ENCODE measurements at places on chromosomes 1 and 21.

GRCh38 chr1:39331647-39332046, 127.2 kb downstream of the MACF1 start:
- no peak for DNase-seq

- peak; percentile 69 for DNase-seq
Measured at GRCh38 chr1:182601416-182601786, 2.8 kb downstream of the RGS16 start.

DNA sequence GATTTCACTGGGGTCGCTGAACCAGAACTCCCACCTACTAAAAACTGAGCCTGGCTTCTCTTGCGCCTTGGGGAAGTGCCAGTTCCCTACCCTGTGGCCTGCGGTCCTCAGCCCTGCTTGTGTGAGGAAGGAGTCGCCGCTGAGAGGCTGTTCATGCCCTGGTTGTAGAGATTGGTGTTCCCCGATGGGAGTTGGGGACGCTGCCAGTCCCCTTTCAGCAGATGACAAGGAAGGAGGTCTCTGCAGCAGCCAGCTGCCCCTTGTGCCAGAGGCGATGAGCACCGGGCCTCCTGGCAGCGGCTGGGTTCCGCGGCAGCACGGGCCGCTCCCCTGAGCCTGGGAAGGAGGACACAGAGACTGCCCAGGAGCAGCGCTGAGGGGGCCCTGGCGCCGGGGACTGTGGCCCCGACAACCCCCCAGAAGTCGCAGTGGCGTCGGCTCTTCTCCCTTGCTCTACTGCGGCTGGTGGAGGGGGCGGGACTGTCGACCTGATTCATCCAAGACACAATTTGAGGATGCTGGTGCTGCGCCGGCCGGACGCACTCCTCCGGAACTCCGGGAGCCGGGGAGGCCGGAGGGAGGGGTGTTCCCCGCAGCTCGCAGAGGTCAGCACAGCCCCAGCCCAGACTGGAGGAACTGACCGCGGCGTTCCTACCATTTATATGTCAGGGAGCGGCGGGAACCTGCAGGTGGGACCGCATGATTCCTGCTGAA, 12.0 kb upstream of the ADORA3 start:
- no peak for DNase-seq

DNA sequence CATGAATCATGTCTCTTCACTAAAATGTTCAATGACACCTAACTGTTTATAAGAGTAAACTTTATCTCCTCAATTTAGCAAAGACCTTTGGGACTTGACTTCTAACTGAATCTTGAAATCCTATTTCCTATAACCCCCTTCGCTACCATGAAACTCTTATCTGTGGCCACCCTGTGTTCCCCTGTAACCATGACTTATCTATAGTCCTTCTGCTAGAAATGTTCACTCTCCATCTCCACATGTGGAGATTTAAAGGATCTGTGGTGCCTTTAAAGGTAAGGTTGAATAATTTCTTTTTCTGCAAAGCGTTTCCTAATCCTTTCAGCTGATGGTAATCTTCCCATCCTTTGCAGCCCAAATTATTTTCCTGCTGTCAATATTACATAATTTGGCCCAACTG, 436.3 kb upstream of the RUNX1 start:
- DNase-seq: no peak

DNA sequence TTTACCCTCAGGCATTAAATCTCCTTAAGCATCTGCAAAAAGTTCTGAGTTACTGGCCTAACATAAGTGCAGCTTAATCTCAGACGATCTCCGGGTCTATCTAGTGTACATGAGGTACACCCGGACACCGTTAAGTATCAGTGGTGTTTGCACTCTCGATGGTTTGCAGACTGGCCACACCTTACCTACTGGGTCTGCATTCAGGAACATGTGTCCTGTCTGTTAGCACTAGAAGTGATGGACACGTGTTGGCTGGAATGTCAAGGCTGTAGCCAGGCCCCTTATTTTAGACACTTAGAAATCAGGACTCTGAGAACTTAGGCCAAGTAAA, 783 bp upstream of the AGL start:
- peak; percentile 13 for DNase-seq

DNA sequence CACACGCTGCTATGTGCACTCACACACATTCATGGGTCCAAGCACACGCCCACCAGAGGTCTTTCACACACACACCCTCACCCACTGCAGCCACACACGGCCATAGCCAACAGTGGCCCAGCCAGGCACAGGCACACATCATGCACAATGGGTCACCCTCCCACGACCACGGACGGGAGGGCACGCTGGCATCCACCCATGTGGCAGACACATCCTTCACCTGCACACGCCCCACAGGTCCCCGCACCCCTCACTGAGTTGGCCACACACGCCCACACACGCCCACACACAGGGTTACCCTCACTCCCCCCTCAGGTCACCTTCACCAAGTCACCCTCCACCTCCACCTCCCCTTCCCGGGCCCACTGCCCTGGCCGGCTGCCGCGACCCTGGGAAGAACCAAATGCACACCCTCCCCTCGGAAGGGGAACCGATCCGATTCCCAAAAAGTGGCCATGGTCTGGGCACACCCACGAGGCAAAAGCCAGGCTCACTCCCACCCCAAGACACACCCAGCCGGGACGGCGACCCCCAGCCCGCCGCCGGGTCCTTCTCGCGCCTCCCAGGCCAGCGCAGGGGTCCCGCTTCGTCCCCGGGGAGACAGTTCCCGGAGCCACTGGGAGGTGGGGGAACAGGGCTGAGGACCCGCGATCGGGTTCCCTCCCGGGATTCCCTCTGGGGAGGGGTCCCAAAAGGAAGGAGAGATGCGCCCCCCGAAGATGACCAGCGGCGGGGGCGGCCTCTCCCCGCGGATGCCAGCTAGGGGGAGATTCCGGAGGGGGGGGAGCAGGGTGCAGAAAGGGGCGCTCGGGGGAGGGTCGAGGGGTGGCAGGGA, 860 bp downstream of the SDC3 start:
- no peak for DNase-seq

GRCh38 chr1:9473032-9473807, 66.0 kb upstream of the SLC25A33 start:
- peak; percentile 31 for DNase-seq

DNA sequence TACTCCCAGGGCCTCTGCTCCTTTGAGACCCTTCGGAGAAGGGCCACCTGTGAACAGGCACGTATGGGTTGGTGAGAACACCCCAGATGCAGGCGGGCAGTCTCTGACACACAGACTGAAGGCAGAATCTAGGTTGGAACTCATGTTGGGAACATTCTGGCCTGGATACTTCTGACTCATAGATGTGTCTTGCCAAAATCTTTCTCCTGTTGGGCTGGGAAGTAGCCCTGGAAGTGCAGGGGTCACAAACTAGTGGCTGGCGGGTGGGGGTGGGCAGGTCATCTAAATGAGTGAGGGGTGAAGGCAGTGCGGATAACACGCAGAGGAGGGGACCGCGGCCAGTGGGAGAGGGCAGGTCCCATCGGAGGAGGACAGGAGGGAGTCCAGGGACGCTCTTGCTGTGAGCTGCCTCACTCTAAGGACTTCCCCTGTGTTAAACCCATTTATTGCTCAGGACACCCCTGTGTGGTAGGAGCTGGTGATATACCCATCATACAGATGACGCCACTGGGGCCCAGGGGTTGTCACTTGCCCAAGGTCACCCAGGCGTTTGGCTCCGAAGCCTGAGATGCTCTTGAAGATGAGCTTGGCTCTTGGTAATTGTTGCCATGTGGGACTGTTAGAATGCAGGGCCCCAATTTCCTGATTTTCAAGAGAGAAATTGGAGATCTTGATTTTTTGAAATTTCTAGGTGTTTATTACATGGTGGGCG, 181.0 kb downstream of the PTPRU start:
- no peak for DNase-seq

DNA sequence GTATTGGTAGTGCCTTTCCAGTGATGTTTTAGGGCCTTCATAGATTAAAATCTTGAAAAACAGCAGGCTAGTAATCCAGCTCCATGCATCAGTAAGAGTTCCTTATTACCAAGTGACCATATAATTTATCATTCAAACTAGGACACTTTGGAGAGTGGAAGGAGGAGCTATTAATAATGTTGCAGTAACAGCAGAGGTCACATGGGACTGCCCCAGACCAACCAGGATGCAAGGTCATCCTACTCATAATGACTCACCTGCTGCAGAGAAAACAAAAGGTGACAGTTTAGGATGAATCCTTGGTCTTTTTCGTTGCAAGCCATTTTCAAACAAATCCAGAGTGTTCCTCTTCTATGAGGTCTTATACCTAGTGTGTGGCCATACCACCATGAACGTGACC, 187.4 kb downstream of the NUF2 start:
- DNase-seq: no peak
